ENCODE measurements at places on chromosomes 7 and 10. TPM values are rescaled to one million over a fixed set of nuclear protein-coding genes. Genes with fewer than 3 reads are reported as not detected.

DNA sequence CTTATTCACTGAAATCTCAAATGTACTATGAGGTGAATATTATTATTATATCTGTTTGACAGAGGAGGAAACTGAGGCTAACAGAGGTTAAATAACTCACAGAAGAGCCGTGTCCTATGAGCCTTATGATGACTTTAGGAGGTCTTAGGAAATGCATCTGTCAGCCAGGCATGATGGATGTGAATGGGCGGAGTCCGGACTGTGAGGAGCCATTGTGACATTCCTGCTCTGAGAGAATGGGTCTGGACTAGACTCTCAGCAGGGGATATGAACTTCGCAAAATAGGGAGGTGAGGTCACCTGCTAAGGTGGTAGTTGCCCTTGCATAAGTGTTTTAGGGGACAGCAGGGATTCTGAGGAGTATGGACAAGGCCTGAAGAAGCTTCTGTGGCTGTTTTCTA, 153.6 kb downstream of the TMEM178B start:
- no peaks in the 10 kb centered on the region for H3K4me1 ChIP-seq
- H3K4me3 ChIP-seq, result no peak overlapping the region
- no peak for DNase-seq
- H3K36me3 ChIP-seq, result no peaks in the 10 kb centered on the region
- H3K27ac ChIP-seq, result no peak overlapping the region
- no peaks in the 10 kb centered on the region for H3K27me3 ChIP-seq

GRCh38 chr10:61151059-61151458, 207.1 kb upstream of the RHOBTB1 start:
- H3K27ac ChIP-seq, result no peak overlapping the region

DNA sequence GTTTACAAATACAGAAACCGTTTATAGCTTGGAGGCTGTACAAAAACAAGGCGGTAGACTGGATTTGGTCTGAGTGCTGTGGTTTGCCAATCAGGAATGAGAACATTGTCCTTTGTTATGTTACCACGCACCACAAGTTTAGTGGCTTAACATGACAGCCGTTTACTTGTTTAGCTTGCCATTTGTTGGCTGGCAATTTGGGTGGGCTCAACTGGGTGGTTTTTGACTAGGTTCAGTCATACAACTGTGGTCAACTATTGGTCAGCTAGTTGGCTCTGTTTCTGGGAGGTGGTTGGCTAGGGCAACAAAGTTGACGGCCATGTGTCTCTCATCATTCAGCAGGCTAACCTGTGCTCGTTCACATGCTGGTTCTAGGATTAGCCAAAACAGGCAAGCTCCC, 60.1 kb upstream of the SP8 start:
- H3K4me1 ChIP-seq, result no peaks in the 10 kb centered on the region
- DNase-seq, result no peak

- H3K4me3 ChIP-seq, result no peak overlapping the region
- DNase-seq, result no peak
- no peak overlapping the region for H3K27ac ChIP-seq
- no peaks in the 10 kb centered on the region for H3K27me3 ChIP-seq
- H3K4me1 ChIP-seq, result no peaks in the 10 kb centered on the region
- no peaks in the 10 kb centered on the region for H3K36me3 ChIP-seq
Measured at GRCh38 chr7:33190688-33191304, 61.4 kb downstream of the BBS9 start.

DNA sequence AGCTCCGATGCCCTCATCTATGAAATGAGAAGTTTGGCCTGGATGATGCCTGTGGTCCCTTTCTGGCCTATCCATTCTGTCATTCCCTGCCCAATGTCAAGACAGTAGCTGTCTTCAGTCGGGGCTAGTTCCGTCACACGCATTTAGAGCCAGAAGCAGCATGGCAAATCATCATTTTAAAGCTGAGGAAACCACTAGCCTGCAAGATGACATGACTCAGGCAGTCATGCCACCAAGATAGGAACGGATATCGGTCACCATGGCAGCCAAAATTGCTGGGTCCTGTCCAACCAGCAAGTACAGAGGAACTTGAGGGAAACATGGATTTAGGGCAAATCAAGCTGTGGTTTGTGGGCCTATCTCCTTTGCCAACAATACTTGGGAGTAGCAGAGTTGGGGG, 64.5 kb upstream of the MRLN start:
- H3K27me3 ChIP-seq, result no peaks in the 10 kb centered on the region
- H3K27ac ChIP-seq, result no peak overlapping the region
- H3K4me1 ChIP-seq, result no peaks in the 10 kb centered on the region
- H3K36me3 ChIP-seq, result peaks cover 7% of the 10 kb centered on the region
- H3K4me3 ChIP-seq, result no peak overlapping the region

DNA sequence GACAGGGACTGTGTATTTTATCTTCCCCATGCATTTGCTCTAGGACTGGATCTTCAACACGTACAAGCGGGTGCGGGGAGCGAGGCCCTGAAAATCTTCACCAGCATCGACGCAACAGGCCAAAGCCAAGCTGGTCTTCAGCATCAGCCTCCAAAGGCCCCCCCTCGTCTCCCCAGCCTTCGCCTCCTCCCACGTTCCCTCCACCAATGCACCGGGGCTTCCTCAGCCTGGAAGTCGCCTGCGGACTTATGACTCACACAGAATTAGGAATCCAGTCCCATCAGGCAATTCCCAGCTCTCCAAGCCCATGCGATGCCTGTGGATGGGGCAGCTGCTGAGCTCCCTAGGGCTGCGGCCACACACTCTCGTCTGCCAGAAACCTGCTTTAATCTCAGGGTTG, 36.3 kb upstream of the RNF32 start:
- no peak overlapping the region for H3K4me3 ChIP-seq
- DNase-seq, result no peak
- H3K27me3 ChIP-seq, result no peaks in the 10 kb centered on the region
- H3K27ac ChIP-seq, result no peak overlapping the region
- peaks cover 7% of the 10 kb centered on the region for H3K4me1 ChIP-seq
- no peaks in the 10 kb centered on the region for H3K36me3 ChIP-seq

DNA sequence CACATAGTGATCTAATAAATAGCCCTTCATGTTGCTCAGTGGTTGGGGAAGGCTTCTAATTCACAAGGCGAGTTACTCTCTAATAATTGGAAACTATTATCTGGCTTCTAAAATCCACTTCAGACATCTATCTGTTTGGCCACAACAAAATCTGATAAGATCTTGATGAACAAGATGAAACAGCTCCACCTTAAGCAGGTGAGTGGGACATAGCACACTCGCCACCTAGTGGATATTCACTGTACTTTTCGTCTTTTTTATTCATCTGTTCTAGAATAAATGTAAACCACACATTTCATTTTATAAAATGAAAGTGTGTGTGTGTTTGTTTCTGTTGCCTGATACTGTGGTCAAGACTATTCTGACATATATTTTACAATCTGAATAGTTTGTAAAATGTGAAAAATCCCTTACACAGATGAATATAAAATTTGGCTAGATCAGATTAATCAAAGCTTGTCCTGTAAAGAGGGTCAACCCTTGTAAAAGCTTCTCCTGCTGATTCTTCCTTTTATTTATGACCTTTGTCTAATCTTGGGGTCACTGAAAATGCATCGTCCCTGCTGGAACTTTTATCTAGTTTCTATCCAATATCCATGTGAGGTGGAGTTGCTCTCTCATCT, 26.5 kb upstream of the CNTNAP2 start:
- H3K4me1 ChIP-seq, result no peaks in the 10 kb centered on the region
- no peaks in the 10 kb centered on the region for H3K36me3 ChIP-seq
- no peak overlapping the region for H3K27ac ChIP-seq
- no peaks in the 10 kb centered on the region for H3K27me3 ChIP-seq
- DNase-seq, result no peak

GRCh38 chr7:142851919-142852318, 3.0 kb upstream of the EPHB6 start:
- H3K4me3 ChIP-seq, result no peak overlapping the region
- no peaks in the 10 kb centered on the region for H3K36me3 ChIP-seq

- no peaks in the 10 kb centered on the region for H3K4me1 ChIP-seq
- H3K27ac ChIP-seq, result no peak overlapping the region
- no peaks in the 10 kb centered on the region for H3K36me3 ChIP-seq
- H3K4me3 ChIP-seq, result no peak overlapping the region
Measured at GRCh38 chr7:139099172-139099947, 10.2 kb downstream of the ZC3HAV1 start.

Gene INHBA
- 0.27 TPM for polyA plus RNA-seq

Gene LYZL1
- not detected for polyA plus RNA-seq

- H3K27me3 ChIP-seq, result no peaks in the 10 kb centered on the region
- H3K4me1 ChIP-seq, result no peaks in the 10 kb centered on the region
- H3K27ac ChIP-seq, result no peak overlapping the region
- H3K4me3 ChIP-seq, result no peak overlapping the region
- DNase-seq, result no peak
Measured at GRCh38 chr10:6528198-6528950, 51.7 kb downstream of the PRKCQ start.
